Fibroblast of upper back skin (primary cell): ENCODE measurements at places on chromosomes 13 and 19.

GRCh38 chr13:86986448-86986847 is 684.7 kb upstream of the SLITRK5 start:
- DNase-seq = no peak

GRCh38 chr13:45194081-45194939 is 6.5 kb downstream of the KCTD4 start:
- peak; percentile 57 for DNase-seq

DNA sequence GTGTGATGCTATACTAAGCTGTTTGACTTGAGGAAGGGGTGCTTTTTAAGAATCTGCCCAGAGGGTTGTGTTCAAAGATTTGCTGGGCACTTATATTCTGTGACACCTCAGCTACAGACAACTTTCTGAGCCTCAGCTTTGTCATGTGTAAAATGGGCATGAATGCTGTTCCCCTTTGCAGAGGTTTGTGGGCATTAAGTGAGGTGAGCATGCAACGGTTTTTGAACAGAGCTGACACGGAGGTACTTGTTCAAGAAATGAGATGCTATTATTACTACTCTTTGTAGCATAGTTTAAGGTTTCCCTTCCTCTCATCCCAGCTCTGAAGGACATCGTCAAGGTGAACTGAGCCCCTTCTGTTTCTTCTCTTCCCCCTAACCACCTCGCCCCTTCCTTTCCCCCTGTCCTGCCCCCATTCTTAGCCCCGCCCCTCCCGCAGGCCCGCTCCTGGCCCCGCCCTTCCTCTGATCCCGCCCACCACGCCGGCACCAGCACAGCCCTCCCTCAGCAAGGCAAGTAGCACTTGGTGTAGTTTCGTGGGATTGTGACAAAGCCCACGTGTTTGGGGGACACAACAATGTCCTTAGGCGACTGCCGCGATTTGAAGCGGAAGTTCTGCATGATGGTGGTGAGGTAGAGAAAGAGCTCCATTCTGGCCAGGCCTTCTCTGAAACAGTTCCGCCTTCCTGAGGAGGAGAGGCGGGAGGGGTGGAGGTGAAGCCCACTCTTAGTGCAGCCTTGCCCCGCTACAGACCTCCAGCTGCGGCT is 26.1 kb upstream of the CYP2A7 start:
- no peak for DNase-seq

DNA sequence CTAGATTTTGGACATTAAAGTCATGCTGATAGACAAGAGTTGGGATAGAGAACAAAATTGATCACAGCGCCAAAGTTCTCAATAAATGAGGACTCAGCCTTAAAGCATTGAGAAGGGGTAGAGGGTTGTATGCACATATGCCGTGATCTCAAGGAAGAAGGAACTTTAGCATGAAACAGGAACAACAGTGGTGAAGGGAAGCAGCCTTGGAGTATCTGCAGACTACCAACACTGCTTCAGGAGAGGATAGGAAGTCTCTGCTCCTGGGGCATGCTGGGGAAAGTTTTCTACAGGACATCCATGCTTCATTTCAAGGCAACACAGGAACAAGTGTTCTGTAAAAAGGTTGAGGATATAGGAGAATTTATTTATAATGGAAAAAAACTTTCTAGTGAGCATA is 111.9 kb upstream of the MLNR start:
- DNase-seq = no peak

DNA sequence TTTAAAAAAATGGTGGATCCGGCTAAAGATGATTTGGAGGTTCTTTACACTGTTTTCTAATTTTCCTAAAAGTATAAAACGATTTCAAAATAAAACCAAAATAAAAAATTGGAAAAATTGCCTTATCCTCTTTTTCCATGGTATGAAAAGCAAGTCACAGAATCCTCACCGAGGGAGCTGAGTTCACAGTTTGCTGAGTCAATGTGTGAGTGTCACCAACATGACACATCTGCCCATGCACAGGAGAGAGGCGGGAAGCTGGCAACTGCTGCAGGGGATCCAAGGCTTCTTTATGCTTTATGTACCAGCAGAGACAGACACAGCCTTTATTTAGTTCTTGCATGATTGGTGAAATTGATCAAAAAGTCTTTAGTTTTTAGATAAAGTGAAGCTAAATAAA is 157.8 kb downstream of the TNFSF13B start:
- no peak for DNase-seq

DNA sequence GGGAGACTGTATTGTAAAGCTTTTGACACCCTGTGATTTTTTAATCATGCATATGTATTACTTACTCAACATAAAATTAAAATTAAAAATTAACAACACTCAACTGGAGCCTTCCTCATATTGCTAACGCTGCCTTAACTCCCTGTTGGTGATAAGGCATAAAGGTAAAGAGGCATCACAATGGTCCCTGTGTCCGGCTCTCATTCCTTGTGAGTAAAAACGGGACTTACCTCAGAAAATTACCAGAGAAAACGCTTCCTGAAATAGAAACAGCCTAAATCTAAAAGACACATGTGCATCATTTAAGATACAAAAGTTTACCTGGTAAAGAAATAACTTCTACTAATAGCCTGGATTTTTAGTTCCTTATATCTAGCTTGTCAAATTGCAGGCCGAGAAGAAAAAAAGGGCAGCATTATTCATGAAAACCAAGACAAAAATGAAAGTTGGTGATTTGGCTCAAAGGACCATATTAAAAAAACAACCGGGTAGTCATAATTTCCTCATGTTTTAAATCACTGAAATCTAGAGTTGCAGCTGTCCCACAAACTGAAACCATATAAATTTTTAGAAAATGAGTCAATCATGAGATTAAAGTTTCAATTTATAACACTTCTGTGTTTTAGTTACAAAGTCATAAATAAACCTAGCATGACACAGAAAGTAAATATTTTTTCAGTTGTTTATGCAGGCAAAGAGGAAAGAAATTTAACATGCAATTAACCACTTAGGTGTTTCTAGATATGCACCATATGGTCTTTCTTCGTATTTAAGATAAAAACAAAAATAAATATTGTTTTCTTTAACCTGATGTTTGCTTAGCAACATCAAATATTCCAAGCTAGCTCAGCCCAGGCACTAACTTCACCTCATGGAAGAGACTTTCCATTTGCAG is 94.7 kb downstream of the MIPEP start:
- DNase-seq = peak; percentile 75

DNA sequence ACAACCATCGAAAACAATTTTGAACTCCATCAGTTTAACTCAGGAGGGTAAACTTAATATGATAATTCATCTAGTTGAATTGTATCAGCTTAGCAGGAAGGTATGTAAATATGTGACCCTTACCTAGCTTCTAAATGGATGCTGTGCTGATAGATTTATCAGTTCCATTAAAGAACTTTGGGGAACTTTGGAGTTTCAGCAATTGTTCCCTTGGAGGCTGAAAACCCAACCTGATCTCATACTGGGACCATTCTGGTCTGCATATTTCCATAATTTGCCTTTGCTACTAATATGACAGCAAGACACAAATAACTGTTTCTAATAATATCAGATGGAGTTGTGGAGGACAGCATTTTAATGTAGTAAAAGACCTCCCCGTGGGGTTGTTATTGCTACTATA is 127.8 kb downstream of the GGACT start:
- DNase-seq = no peak

- no peak for DNase-seq
These were observed 9.4 kb downstream of the FCER2 start for GRCh38 chr19:7692417-7693088.
